ENCODE measurements at places on chromosomes 5 and 9.

GRCh38 chr9:2015581-2016407 is 647 bp downstream of the SMARCA2 start:
- DNase-seq, result peak; percentile 62

DNA sequence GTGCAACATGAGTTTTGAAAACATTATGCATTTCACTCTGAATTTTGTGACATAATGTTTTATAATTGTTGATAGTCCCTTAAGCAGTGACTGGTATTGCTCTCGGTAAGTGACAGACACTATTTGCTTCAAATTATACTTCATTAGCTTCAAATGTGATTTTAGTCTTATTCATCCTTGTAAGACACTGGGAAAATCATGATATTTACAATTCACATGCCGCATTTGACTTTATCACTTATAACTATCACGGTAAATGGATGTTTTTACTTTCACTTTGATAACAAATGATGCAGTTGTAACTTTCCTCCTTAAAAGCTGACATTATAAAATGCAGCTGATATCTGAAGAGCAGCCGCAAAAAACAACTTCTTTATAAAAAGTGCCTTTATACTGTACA is 44.1 kb upstream of the ITGA2 start:
- DNase-seq, result no peak

DNA sequence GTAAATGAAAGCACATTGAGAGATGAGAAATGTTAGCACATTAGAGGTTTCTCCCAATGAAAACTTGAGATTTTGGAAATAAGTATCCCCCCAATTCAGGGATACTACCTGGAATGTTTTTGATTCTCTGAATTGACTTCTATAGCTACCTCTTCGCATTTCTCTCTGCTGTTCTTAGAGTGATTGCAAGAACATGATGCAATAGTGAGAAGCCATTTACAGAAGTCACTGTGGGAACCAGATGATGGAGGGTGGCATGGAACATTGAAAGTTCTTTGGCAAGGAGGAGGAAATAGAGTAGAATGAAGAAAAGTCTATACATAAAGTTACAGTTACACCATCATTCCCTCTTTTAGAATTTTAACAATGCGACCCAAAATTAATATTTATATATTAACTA is 9.2 kb downstream of the NPR3 start:
- no peak for DNase-seq

GRCh38 chr5:177431317-177432142 is 5.1 kb downstream of the GRK6 start:
- no peak for DNase-seq

- no peak for DNase-seq
These were observed 69.2 kb upstream of the MYO10 start for GRCh38 chr5:17005107-17005828.

All from epithelial cell of esophagus (primary cell).